ENCODE measurements at places on chromosomes 1 and 21.

GRCh38 chr21:29669416-29669815 lies 270.4 kb downstream of the GRIK1 start:
- DNase-seq: no peak

- DNase-seq: no peak
Observed at GRCh38 chr1:207306603-207307002, 14.9 kb upstream of the CD55 start.

DNA sequence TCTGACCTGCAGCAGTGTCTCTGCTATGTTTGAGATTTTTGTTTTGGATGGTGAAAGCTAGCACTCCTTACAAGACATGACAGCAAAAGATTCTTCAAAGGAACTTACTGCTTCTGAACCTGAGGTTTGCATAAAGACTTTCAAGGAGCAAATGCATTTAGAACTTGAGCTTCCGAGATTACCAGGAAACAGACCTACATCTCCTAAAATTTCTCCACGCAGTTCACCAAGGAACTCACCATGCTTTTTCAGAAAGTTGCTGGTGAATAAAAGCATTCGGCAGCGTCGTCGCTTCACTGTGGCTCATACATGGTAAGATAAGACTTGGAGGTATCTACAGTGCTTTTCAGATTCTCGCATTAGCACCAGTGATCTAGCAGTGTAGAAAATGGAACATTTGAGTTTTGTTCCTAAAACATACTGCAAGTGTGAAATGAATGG lies 200.2 kb downstream of the PDE4B start:
- DNase-seq: no peak

- no peak for DNase-seq
Observed at GRCh38 chr1:44828841-44829440, 14.1 kb downstream of the PTCH2 start.

DNA sequence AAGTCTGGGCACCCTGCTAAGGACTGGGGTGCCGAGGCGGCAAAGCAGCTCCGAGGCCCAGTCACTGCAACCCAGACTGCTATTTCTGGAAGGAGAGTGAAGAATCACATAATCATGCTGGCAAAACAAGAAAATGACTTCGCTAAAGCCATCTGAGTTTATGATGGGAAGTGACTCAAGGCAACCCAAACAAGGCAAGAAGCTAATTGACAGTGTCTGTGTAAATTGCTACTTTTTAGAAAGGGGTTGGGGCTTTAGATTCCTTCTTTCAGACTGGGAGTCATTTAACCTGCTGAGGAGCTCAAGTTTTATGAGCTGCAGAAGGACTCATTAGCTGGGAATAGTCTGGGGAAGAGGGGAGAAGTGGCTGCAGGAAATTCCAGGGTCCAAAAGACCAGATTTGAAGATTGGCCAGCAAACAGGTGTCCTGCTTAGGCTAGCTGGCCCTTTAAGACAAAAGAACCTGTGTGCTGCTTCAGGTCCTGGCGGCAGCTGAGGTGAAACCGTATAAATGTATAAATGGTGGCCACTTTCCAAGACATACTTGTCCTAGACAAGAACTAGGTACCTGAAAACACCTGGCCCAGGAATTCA lies 28.1 kb downstream of the TSHB start:
- no peak for DNase-seq

DNA sequence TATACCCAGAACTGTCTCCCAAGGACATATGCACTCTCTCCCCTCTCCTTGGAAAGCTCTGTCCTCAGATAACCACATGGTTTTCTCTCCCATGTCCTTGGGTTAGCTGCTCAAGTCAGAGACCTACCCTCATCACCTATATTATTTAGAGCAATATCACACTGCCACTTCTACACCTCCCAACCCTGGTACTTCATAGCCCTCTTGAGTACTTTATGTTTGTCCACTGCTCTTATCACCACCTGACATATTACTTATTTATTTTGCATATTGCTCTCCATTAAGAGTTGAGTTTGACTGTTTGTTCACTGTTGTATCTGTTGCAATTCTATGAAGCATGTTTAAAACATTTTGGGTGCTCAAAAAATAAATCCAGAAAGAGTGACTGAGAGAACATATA lies 126.3 kb upstream of the ATP1B1 start:
- no peak for DNase-seq

GRCh38 chr1:201016211-201016651 lies 7.3 kb downstream of the KIF21B start:
- DNase-seq: no peak

GRCh38 chr1:201562257-201562656 lies 23.3 kb downstream of the NAV1 start:
- no peak for DNase-seq

DNA sequence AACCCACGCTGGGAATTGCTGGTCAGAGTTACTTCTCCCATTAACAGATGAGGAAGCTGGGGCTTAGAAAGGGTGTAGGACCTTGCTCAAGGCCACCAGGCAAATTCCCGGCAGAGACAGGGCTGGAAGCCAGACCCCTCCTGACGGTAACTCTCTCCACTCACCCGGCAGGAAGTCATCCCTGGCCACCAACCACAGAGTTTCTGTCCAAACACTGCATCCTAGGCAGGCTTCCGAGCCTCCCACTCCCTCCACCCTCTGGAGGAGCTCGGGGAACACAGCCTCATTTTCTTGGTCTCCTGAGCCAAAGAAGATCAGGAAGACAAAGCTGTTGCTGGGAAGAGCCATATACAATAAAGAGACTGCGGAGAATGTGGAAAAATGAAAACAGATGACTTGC lies 25.0 kb upstream of the ZNF436 start:
- DNase-seq: no peak

DNA sequence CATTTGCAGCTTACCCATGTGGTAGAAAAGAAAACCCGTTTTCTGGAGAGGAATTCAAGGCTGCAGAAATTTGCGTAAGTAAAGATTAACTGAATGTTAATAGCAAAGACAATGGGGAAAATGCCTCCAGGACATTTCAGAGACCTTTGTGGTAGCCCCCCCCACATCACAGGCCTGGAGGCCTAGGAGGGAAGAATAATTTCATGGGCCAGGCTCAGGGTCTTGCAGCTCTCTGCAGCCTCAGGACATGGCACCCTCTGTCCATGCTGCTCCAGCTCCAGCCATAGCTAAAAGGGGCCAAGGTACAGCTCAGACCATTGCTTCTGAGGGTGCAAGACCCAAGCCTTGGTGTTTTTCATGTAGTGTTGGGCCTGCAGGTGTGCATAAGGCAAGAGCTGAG lies 92.7 kb upstream of the ZNF678 start:
- no peak for DNase-seq

DNA sequence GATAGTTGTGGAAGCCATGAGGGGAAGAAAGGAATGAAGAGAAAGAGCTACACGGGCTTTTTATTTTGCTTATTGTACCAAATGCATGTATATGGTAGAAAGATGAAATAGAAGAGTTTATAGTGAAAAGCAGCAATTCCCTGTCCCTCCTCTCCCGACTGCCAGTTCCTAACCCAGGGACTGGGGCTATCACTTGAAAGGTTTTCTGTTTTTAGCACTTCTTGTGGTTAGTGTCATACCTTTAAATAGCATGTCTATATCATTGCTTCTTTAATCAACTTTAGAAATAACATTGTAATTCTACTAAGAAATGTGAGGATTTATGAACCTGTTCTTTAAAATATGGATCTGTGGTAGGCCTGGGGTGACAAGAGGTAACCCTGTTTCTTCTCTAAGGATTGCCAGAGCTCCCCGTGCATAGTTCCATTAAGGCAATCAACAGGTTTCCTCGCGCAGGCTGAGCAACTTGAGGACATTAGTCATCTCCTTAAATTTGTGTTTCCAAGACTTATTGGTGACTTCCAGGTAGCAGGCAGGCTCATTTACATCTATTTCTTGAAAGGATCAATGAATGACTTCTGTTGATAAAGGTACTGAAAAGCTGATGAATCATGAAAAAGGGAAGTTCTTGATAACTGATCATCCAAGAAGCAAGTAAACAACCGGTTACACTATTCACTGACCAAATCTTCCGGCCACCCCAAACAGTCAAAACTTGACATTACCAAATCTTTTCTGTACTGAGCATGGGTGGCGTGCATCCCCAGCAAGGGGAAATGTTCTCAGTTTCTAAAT lies 37.8 kb upstream of the S1PR1 start:
- no peak for DNase-seq

GRCh38 chr1:71462247-71462646 lies 381.4 kb upstream of the ZRANB2 start:
- DNase-seq: no peak

DNA sequence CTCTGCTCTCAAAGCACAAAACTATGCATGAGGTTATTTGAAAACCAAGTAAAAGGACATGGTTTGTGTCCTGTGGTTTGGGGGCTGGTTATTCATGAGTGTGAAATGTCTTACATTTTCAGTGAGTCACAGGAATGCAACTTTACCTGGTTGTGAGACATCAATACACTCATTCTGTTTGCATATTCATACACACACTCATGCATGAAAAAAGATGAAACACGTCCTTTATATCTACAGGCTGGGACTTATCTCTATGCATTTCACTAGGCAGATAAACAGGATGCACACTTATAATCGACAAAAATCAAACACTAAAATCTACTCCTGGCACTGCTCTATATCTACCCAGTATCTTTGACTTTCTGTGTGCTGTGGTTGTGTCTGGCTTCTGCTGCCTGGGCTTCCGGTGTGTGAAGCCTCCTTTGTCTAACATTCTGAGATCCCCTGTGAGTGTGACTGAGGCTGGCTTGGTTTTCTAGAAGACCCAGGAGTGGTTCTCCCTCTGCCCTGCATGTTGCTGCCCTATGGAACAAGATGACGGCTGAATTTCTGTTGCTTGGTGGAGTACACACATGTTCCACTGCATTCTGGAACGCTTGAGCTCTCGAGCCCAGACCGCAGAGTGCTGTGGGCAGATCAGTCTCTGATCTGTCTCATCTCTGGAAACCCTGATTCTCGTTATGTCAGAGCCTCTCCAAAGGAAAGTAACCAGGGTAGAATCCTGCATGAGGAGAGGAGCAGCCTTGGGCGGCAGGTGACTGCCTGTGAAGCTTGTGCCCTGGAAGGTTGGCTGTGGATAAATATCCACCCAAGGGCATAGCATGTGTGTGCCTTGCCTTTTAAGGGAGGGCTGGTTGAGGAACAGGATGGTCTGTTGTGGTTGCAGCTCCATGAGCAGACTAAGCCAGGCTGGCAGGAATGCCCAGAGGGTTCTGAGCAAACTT lies 19.7 kb upstream of the FASLG start:
- peak; percentile 40 for DNase-seq

- DNase-seq: no peak
Observed at GRCh38 chr1:41582004-41582325, 97.5 kb upstream of the EDN2 start.
